ENCODE measurements at places on chromosomes 13 and 19.
A peak's percentile ranks its signal among the peaks of the same experiment; 100 is the strongest.

DNA sequence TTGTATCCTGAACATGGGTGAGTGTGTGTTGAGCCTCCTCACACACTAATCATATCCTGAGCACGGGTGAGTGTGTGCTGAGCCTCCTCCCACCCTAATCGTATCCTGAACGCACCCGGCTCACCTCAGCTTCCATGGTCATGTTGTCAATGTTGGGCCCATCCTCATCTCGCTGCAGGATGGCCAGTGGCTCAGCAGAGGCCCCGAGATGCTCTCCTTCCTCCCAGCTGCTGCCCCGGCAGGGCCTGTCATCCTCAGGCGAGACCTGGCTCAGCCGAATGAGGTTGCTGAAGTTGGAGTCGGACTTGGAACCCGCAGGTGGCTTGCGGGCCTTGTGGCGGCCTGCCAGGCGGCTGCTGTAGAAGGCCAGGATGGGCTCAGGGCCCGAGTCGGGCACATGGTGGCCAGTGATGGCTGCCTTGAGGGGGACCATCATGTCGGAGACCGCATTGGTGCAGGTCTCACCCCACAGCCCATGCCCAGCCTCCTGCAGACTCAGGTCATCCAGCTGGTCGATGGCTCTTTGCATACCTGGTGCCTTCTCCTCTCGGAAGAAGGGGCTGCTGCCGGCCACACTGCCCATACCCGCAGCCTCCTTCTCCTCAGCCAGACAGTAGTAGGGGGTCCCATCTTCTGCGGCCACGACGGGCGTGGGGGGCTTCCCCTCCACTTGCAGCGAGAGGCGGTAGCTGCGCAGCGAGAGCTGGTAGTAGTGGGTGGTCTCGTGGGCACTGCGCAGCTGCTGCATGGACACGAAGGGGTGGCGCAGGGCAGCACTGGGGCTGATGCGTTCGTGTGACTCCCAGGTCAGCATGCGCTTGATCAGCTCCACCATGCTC lies 9.6 kb downstream of the HIPK4 start:
- no peak for DNase-seq

- DNase-seq = no peak
Observed at GRCh38 chr13:84272877-84273562, 390.7 kb upstream of the SLITRK1 start.

- no peak for DNase-seq
Observed at GRCh38 chr19:11692127-11692790, 46.5 kb downstream of the ZNF823 start.

DNA sequence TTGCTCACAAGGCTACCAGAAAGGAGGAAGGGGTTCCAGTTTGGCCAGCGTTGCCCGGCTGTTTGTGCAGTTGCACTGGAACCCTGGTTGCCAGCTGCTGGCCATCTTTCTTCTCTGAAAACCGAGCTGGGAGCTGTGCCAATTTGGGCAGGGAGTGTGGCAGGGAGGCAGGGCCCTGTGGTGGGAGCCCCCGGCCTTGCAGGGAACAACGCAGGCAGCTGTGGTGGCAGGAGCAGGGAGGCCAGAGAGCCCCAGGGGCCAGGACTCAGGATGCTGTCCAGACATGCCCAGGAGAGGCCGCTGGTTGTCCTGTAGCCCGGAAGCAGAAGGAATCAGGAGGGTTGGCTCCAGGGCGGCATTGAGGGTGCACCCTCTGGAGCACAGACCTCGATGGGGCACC lies 4.8 kb downstream of the KMT5C start:
- DNase-seq = peak; percentile 76

- DNase-seq = no peak
Observed at GRCh38 chr13:35787937-35788336, 311.4 kb upstream of the MAB21L1 start.

- no peak for DNase-seq
Observed at GRCh38 chr13:111911754-111912452, 155.0 kb upstream of the SOX1 start.

- DNase-seq = no peak
Observed at GRCh38 chr13:107788464-107789165, 426.7 kb downstream of the LIG4 start.

DNA sequence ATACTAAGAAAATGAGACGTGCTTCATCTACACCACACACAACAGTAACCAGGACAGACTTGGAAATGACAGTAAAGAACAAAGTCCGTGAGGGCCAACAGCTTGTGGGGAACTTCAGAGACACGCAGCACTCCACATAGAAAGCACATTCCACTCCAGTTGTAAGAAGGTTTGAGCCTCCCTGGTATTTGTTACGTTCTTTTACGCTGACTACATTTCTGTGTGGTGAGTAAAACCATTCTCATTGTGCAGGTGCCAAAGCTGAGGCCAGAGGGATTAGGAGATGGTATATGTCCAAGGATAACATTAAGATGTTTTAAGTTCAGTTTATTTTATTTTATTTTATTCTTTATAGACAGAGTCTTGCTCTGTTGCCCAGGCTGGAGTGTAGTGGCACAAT lies 1189.9 kb downstream of the UQCRFS1 start:
- no peak for DNase-seq

DNA sequence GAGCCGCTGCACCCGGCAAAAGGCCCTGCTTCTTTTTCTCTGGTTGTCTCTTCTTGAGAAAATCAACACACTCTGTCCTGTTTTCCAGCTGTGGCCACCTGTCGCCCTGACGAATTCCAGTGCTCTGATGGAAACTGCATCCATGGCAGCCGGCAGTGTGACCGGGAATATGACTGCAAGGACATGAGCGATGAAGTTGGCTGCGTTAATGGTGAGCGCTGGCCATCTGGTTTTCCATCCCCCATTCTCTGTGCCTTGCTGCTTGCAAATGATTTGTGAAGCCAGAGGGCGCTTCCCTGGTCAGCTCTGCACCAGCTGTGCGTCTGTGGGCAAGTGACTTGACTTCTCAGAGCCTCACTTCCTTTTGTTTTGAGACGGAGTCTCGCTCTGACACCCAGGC lies 17.2 kb downstream of the LDLR start:
- peak; percentile 64 for DNase-seq

GRCh38 chr19:57812226-57812625 lies 2.5 kb downstream of the ZNF552 start:
- no peak for DNase-seq

GRCh38 chr19:13163609-13164342 lies 13.6 kb downstream of the IER2 start:
- peak; percentile 85 for DNase-seq

DNA sequence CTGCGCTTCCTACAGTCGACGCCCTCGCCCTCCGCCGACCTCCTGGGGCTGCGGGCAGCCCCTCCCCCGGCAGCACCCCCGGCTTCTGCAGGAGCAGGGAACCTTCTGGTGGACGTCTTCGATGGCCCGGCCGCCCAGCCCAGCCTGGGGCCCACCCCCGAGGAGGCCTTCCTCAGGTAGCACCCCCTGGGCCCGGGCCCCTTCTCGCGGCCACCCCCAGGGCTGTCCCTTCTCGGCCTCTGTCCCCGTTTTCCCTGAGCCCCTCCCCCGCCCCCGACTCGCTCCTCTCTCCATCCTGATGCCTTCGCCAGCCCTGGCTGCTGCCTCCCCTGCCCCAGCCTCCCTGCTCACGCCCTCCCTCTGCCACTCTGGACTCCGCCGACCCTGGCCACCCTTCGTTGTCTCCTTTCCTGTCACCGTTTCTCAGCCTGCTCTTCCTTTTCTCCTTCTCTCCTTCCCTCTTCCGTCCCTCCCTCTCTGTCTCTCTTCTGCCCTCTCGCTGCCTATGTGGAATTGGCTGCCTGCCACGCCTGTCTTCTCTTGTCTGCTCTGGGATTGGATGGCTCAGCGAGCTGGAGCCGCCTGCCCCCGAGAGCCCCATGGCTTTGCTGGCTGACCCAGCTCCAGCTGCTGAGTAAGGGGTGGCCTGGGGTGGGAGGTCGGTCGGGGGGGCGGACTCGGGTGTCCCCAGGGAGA lies 11.0 kb downstream of the FUZ start:
- peak; percentile 91 for DNase-seq

DNA sequence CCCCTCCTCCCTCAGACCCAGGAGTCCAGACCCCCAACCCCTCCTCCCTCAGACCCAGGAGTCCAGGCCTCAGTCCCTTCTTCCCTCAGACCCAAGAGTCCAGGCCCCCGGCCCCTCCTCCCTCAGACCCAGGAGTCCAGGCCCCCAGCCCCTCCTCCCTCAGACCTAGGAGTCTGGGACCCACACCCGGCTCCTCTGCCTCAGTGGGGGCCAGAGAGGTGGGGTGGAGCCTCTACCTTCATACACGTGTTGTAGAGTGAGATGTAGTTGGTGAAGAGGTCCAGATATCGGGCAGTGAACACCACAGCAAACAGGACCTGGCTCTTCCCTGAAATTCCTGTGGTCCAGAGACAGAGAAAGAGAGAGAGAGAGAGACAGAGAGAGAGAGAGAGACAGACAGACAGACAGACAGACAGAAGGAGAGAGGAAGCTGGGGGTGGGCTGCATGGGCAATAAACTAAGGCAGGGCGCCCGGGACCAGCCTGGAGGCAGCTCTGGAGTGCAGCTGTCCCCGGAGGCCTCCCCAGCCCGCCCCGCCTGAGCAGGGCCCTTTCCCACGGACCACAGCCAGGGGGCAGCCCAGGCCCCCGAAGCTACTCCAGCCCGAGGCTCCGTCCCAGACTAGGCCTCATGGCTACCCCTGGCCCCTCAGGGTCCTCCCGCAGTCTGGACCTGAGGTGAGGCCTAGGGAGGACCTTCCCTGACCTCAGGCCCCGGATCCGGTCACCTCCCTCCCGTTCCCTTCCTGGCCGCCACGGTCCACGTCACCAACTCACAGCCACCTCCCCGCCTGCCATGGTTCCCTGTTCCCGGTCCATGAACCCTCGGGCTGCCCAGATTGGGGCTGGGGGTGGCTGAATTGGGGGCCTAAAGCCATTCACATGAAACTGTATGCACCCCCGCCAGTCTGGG lies 907 bp downstream of the KDELR1 start:
- peak; percentile 81 for DNase-seq

- DNase-seq = no peak
Observed at GRCh38 chr13:77810878-77811277, 107.8 kb downstream of the EDNRB start.

GRCh38 chr19:43527860-43528622 lies 1.0 kb upstream of the ETHE1 start:
- no peak for DNase-seq

- DNase-seq = peak; percentile 90
Observed at GRCh38 chr19:18156841-18157464, 4.0 kb downstream of the PIK3R2 start.

DNA sequence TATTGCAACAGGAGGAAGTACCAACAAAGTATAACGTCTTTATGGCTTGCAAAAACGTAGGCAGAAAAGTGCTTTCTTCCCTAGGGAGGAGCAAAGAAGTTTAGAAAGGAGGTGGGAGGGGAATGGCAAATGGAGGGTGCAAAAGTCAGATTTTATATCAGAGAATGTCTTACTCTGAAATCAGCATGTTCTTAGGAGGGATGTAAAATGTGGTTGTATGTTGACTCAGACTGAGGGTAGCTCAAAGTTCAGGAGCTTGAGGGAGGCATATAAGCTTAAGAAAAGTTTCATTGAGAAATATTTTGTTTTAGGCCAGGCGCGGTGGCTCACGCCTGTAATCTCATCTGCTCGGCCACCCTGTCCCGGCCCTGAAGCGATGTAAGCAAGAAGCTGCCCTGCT lies 1.7 kb downstream of the ZNF90 start:
- no peak for DNase-seq

DNA sequence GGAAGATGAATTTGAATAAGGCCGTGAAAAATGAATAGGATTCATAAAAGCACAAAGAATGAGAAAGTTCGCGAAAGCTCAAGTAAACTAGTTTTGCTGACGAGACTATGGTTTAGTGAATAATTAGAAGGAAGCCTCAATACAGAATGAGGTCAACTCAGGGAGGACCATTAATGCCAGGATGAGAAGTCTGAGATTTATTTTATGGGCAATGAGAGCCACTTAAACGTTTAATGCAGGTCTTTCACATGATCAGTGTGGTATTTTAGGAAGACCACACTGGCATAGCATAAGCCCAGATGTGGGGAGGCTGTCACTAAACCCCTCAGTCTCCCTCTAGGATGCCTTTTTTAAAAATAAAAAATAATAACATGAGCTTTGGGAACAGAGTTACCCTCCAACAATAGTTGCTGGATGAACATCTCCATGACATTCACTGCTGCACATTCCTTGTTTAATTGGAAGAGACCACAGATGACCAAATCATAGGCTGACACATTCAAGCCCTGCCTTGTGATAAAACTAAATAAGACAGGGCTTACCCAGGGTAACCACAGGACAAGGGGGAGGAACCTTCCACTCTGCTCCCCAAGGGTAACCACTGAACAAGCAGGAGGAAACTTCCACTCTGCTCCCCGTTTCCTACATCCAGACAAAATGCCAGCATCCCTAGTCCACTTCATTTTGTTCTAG lies 43.6 kb upstream of the LSM14A start:
- no peak for DNase-seq

GRCh38 chr19:29942404-29943261 lies 594 bp downstream of the URI1 start:
- DNase-seq = peak; percentile 67

GRCh38 chr13:40993987-40994386 lies 25.1 kb downstream of the ELF1 start:
- no peak for DNase-seq

DNA sequence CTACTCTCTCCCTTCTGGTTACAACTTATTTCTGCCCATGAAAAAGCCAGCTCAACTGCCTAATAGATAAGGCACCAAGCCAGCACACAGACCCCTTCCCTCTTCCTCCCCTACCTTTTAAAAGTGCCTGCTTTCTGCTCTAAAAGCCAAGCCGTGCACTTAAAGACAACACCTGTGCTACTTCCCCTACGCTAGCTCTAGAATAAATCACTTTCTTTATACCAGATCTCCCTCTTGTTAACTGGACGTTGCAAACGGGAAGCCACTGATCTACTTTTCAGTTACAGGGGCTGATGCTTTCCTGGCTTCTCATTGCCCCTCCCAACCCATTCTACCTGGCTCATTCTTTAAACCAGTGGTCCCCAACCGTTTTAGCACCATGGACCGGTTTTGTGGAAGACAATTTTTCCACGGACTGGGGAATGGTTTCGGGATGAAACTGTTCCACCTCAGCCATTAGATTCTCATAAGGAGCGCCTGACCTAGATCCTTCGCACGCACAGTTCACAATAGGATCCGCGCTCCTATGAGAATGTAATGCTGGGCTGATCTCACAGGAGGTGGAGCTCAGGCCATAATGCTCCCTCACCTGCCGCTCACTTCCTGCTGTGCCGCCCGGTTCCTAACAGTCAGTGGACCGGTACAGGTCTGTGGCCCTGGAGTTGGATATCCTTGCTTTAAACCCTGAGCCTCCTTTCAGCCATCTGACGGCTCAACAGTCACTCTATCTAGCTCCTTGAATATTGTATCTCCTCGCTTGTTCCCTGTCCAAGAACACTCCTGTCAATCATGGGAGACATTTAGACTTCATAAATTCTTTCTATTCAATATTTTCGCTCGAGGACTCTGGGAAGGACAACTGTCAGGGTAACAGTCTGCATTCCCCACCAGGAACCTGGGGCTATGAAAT lies 841 bp upstream of the ZNF223 start:
- DNase-seq = peak; percentile 40

All from left hindlimb (tissue), 1 donor.